Activated T-helper 1 cell treated with anti-CD3 and anti-CD28 coated beads, Interleukin-2, amount 50 U/mL, for 16 hours (primary cell): ENCODE measurements at places on chromosomes 12 and 14.

GRCh38 chr12:560691-561390 lies 101.1 kb downstream of the B4GALNT3 start:
- DNase-seq = no peak

DNA sequence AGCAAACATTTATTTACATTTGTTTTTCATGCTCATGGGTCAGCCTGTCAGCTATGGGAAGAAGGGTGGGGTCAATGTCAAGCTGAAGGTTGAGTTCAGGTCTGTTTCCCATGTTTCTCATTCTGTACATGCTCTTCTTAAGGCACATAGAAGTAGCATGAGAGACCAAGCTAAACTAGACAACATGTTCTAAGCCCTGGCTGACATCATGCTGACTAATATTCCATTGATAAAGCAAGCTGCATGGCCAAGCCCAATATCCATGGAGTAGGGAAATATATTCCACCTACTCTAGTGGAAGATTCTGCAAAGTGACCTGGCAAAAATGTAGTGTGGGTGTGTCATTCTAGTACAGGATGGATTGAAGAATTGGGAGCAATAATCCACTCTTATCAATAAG lies 44.1 kb downstream of the PLXNC1 start:
- DNase-seq = no peak

- no peak for DNase-seq
These were observed 11.3 kb upstream of the DACT1 start for GRCh38 chr14:58626431-58626831.

DNA sequence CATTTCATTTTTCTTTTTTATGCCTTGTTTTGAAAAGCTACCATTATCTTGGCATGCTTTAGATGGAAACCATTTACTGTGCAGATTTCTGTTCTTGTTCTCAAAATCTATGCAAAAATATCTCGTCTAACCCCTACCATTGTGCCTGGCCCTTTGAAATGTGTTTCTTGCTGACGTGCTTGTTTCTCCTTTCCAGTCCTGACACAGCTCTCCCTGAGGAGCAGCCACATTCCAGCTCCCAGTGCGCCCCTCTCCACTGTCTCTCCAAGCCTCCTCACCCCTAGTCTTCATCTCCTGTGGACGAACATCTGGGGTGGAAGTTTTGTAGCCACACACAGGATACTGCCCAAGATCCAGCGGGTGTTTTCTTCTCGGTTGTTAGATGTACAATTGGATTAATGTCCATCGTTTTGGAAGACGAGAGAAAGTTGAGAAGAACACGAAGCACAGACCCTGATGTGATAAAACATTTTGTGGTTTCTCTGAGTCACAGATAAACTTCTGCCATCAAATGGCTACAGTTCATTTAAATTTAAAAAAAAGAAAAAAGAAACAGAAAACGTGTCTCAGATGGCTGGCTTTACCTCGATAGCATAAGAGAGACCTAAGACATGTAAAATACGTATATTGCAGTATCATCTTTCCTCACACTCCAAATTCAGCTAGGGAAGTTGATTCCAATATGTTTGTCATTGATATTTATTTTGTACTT lies 21.9 kb upstream of the FGD4 start:
- no peak for DNase-seq

- DNase-seq = no peak
These were observed 105.5 kb downstream of the GXYLT1 start for GRCh38 chr12:42039176-42039575.

DNA sequence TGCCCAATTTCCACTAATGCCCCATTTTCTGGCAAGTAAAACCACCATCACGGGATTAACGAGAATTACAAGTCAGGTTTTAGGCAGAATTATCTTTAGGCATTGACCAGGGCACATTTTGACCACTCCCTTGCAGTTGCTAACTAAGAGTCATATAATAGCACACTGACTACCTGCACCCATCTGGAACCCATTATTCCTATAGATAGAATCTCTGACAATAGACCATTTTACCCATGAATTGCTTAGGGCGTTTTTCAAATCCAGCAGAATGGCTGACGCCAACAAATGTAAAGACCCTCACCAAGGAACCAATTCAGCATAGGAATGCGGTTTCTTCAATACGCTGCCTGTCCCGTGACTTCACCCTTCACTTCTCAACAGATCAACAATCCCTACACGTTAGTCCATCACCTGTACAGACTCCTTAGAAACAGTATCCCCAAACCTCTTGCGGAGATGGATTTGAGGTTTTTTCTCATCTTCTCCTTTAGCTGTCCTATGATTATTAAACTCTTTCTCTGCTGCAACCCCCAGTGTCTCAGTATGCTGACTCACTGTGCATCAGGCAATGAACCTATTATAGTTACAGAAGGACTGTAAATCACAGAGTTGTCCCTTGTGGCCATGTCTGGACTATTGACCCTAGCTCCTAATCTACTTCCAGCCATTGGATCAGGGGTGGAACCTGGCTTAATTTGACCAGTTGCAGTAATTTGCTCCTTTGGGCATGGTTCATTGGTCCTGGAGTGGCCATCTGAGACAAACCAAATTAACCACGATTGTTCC lies 177.3 kb upstream of the PLXNC1 start:
- DNase-seq = no peak

DNA sequence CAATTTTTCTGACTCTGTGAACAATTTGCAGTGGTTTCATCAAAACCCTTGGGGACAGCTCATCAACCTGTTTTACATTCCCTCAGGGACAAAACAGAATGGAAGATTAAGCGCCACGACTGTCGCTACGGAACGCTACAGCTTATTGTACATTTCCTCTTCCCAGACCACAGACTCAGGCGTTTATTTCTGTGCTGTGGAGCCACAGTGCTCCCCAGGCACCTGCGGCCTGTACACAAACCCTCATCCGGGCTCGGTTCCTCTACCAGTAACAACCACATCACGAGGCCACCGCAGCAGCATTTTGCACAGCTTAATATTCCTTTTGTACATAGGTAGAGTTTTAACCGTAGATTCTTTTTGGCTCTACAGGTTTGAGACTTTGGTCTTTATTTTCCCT lies 397.4 kb upstream of the OR4E1 start:
- no peak for DNase-seq

GRCh38 chr12:21644516-21644915 lies 13.1 kb downstream of the LDHB start:
- no peak for DNase-seq

- DNase-seq = no peak
These were observed 33.9 kb downstream of the MIA2 start for GRCh38 chr14:39267608-39268005.

GRCh38 chr14:77212943-77213678 lies 31.5 kb downstream of the TMEM63C start:
- DNase-seq = no peak

GRCh38 chr14:39946807-39947206 lies 514.6 kb upstream of the FBXO33 start:
- DNase-seq = no peak

DNA sequence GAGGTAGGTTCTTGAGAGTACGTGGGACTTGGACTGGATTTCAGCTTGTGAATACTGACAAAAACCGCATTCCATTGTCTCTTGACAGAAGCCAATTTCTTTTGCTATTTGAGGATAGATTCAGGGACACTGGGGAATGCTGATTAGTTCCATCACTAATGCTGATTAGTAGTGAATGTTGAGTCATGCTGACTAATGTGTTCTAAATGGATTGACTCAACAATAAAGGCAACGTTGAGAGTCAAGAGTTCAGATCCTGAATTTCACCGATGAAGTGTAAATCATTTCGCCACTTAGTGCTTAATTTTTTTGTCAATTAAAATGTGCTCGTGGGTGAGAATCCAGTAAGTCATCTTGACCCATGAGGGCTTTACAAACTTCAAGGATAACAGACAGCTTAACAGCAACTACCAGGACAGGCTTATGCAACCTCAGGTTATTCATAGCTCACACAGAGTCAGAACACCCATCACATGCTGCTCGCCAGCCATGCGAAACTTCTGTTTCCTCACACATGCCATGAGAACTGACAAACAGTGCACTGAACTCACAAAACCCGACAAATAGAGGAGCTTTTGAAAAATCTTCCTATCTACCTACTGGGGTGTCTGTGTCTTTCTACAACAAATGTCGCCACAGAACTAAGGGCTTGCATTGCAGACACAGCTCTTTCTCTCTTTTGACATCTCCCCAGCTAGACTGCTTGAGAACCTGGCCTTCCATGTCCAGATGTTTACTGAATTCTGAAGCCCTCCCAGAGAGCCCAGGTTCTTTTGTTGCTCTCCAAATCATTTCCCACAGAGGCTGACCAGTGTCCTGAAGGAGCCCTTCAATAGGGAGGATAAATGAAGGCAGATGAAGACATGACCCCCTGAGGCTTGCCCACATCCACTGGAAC lies 316.4 kb downstream of the ZFP36L1 start:
- no peak for DNase-seq

- no peak for DNase-seq
These were observed 926.6 kb downstream of the VRK1 start for GRCh38 chr14:97723819-97724218.

DNA sequence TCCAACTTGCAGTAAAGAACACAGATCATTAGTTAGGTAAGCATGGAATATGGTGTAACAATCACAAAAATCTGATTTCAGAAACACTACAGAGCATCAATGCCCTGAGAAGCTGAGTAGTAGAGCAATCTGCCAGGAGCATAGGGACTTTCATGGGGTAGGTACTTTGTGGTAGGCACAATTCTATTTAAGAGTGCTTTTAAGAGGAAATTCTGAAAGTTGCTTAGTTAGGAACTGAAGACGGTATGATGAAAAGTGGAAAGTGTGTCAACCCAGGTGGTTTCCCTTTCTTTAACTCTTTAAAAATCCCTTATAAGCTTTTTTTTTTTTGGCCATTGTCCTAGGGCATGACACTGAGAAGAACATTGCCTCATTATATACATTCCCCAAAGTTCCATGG lies 535.7 kb upstream of the FBXO33 start:
- no peak for DNase-seq

- DNase-seq = no peak
These were observed 36.6 kb upstream of the GZMB start for GRCh38 chr14:24670594-24670993.

DNA sequence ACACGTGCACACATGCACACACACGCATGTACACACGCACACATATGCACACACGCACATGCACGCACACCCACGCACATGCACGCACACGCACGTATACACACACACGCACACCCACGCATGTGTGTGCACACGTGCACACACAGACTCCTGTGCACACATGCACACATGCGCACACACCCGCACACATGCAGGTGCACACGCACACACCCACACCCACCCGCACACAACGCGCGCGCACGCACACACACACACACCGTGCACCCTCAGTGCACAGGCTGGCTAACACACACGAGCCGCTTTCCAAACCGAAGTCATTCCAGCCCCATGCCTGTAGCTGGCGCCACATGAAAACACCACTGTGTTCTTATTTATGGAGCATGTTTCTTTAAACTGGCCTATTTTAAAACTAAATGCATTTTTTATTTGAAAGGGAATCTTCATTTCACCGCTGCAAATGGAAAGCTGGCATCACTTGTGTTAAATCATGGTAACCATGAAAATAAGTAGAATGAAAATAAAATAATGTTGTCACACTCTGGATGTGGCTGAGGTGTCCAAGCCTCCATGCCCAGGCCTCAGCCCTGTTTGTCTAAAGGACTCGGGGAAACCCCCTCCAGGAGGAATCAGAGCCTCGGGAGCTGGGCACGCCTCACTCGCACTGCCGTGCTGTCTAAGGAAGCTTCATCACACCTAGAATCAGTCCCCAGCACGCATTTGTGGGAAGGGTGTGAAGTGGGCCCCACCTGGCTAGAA lies 45.1 kb downstream of the GALNT9 start:
- DNase-seq = no peak

DNA sequence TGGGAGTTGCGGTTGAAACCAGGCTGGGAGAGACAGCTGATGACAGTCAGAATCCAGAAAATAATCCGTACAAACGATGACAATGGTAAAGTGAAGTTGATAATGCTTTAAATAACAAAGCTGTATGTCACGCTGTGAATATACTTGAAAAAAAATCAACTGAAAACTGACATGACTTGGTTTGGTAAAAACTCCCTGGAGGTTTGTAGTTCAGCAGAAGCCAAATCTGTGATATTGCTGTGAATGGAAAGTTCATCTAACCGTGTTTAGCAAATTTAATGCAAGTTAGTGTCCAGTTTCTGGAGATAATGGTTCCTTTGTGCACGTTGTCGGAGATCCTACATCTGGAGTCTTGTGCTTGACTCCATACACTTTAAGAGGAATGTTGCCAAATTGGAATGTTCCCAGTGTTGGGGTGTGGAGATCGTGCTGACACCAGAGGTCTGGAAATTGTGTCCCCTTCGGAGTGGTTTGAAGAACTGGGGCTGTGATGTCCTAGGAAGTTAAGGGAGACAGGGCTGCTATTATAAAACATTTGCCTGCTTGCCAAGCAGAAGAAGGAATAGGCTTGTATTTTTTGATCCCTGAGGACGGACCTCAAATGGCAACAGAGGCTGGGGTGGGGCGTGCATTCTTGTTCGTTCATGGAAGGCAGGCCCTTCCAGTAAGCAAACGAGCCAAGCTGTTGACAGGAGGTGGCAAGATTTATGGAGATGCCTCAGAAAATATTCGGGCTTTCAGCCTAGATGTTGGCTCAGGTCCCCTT lies 30.6 kb downstream of the PPFIBP1 start:
- no peak for DNase-seq

- no peak for DNase-seq
These were observed 6.6 kb downstream of the PPHLN1 start for GRCh38 chr12:42332301-42333285.

GRCh38 chr12:107242189-107242588 lies 148.8 kb upstream of the CRY1 start:
- DNase-seq = no peak
